NCI-H345 (cell line): ENCODE measurements at places on chromosomes 12 and 14.

DNA sequence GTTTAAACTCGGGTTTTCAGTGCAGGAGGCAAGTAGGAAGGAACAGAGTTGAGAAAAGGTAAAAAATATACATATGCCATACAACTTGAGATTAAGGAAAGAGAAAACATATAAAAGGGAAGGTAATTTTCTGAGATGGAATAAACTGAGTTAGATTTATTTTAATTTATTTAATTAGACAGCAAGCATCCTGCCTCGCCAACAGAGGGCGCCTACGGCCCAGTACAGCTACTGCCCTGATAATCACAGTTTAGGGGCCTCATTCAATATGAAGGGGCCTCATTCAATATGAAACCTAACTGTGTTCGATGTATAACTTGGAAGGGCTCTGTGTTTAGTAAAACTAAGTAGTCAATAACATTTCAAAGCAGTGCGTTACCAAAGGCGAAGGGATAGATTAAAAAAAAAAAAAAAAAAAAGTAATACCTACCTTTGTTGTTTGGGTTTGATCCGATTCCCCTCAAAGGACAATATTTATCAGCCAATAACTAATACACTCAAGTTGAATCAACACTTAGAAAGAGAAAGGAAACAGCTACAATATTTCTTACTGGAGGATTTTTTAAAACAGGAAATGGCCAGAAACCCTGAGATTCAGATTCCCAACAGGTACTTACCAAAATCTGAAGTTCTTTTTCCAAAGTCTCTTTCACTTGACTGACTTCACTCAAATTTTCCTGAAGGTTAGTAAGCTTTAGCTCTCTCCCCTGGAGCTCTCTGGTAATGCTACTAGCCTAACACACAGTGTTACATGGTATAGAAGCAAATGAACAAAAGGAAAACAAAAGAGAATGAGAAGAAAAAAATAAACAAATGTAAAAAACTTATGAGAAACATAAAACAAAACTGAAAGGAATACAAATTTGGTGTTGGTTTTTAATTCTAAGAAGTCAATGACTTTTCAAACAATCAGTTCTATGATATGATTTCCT lies 70.0 kb upstream of the VPS33A start:
- peak; percentile 1 for DNase-seq

DNA sequence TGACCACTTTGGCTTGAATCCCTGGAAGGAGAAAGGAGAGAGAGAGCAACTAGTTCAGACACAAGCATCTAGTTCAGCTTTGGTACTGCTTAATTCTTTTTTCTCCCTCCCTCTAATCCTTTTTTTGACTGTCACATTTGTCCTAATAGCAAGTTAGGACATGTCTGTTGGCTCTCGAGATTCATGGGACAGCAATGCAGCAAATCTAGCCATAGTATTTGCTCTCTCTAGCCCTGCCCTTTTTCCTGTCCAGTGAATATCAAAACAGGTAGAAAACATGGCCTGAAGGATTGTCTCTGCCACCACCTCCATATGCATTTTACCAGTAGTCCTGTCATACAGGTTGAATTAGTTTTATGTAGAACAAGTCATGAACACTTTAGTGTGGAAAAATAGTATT lies 116.4 kb downstream of the PTPRB start:
- no peak for DNase-seq

DNA sequence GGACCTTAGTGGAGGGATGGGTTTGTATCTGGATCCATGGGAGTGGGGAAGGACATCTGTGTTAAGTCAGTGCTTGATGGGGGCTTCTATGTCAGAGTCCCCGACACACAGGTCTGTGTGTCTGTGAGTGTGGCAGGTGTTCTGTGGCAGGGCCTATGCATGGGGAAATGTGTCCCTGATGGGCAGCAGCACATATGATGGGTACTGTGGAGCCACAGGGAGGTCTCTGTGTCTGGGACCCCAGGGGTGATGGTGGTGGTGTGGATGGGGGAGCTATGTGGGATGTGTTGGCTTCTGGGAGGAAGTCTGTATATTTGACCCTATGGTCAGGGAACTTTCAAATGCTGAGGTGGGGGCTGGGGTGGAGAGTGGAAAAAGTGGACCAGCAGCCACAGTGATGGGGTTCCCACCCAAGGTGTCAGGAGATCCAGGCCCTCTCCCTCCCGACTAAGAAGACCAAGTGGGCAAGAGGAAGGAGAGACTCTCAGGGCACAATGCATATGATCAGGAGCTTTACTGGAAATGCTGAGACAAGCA lies 16.5 kb downstream of the KRT7 start:
- DNase-seq: no peak

- DNase-seq: no peak
Measured at GRCh38 chr14:67396381-67396970, 15.5 kb downstream of the PLEK2 start.

DNA sequence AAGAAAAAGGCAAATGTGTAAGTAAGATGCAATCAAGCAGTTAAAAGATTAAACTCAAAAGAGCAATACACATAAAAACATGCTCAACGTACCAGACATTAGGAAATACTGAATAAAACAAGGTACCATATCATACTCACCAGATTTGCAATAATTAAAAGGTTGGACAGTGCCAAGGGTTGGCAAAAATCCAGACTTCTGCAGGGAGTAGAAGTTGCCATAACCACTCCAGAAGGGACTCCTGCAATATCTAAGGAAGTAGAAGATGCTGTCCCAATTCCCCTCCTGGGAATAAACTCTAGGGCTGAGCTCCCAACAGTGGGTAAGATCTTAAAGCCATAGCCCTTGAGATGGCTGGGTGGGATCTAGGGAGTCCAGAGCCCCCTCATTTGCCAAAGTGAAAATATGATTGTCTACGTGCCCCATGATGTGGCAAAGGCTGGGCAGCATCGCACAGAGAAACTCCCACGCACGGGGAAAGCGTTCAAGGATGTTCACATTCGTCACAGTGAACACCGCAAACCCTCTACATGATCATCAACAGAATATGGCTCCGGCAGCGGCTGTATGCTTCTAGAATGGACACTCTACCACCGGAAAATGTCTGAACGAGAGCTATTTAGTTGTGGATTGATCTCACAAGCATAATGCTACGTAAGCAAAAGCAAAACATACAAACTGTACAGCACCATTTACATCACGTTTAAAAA lies 12.3 kb downstream of the KCTD10 start:
- no peak for DNase-seq

DNA sequence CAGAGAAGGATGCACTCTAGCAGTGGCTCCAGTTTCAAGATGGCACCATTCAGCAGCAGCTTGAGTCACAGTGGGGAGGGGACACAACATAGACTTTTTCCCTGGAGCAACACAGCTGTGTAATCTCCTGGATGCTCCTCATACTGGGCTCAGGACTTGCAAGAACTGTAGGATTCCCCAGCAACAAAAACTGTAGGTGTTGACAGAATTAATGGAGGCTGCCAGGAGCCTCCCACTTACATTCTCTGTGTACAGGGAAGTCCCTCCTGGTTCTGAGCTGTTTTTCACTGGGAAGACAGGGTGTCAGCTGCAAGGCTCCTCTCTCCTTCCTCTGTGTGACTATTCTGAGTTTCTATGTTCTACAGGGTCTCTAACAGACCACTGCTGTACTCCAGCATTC lies 217.9 kb downstream of the KIF21A start:
- DNase-seq: no peak

GRCh38 chr14:28406196-28406595 lies 360.4 kb upstream of the FOXG1 start:
- DNase-seq: no peak
